ENCODE measurements at places on chromosomes 3 and 15.

GRCh38 chr3:48716508-48716981 lies 476 bp downstream of the IP6K2 start:
- peak; percentile 9 for DNase-seq

DNA sequence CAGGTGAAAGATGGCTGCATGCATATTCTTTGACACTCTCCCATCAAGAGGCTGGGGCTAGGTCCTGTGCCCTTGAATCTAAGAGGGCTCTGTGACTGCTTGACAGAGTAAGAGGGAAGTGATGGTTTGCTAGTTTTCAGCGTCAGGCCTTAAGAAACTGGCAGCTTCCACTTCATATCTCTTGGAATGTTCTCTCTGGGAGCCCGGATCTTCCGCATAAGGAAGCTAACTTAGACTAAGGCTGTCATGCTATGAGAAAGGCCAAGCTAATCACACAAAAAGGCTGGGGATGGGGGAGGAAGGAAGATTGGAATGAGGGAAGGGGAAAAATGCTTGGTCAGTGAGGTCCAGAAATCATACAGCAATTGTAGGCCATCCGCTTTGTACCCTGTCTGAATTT lies 50.0 kb downstream of the MB21D2 start:
- no peak for DNase-seq

GRCh38 chr3:40873934-40874699 lies 325.2 kb upstream of the CTNNB1 start:
- DNase-seq = no peak

GRCh38 chr15:47616876-47617275 lies 100.4 kb upstream of the SEMA6D start:
- DNase-seq = no peak

- DNase-seq = no peak
Measured at GRCh38 chr15:97410897-97411575, 549.5 kb upstream of the ARRDC4 start.

Measured in effector memory CD8-positive, alpha-beta T cell (primary cell).